CD4-positive, alpha-beta T cell (primary cell): ENCODE measurements at places on chromosomes 4 and X.

DNA sequence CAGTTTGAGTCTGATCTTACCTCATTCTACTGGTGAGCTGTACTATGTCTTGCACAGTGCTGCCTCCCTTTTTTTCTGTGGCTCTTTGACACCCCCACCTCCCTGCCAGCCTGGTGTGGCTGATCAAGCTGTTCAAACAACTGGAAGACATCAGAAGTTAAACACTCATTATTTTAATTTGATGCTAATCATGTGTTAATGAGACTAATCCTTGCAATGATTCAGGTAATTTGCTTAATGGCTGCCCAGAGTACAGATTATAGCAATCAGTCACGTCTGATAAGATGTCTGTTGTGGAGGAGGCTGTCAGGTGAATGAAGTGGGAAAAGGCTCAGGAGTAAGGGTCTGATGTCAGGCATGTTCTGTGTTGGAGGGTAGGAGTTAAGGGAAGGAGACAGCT, 87.4 kb upstream of the GK2 start:
- no peak for DNase-seq

DNA sequence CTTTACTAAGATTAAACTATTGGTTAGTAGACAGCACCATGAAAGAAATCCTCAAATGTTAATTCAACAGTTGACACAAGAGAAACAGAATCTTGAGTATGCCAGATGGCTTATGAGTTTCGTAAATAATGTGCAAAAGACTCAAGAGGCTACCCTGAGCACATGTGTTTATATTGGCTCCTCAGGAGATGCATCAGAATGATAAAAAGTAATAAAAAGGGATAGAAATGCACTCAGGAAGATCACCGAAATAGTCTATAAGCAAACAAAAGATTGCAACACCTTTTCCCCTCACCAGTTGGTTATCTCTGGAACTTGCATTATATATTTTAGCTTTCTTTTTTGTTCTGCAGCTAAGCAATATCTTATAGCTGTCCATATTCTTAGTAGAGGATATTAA, 84.4 kb downstream of the SCFD2 start:
- DNase-seq, result no peak

DNA sequence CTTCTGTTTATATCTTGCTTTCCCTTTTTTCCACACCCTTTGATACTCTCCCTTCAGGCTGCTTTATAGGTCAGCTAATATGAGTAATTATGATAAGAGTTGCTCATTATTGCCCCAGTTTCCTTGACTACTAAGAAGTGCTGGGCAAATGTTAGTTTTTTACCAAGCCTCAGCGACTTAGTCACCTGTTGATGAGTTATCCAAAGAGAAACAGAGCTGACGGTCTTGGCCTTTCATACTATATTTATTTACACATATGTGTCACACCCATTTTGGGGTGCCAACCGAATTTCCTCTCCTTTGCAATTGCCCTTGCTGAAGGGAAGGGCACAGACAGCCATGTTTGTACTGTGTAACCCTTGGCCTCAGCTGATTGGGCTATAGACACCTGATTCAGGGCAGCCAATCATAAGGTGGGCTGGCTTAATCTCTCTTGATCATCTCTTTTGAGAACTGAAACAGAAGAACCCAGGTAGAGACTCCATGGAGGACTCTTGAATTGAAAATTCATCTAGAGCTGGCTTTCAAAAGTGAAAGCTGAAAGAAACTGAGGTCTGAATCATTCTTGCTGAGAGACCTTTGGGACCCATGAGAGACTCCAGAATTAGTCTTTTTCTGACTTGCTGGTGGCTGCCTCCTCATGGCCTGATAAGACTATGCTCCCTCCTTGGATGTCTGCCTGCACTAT, 111.7 kb upstream of the RPS6KA3 start:
- no peak for DNase-seq

GRCh38 chr4:153271820-153272219, 67.6 kb downstream of the TRIM2 start:
- no peak for DNase-seq

- no peak for DNase-seq
Observed at GRCh38 chrX:82412858-82413257, 1095.2 kb upstream of the POU3F4 start.

- DNase-seq, result no peak
Observed at GRCh38 chrX:130083107-130083490, 27.2 kb downstream of the ELF4 start.

DNA sequence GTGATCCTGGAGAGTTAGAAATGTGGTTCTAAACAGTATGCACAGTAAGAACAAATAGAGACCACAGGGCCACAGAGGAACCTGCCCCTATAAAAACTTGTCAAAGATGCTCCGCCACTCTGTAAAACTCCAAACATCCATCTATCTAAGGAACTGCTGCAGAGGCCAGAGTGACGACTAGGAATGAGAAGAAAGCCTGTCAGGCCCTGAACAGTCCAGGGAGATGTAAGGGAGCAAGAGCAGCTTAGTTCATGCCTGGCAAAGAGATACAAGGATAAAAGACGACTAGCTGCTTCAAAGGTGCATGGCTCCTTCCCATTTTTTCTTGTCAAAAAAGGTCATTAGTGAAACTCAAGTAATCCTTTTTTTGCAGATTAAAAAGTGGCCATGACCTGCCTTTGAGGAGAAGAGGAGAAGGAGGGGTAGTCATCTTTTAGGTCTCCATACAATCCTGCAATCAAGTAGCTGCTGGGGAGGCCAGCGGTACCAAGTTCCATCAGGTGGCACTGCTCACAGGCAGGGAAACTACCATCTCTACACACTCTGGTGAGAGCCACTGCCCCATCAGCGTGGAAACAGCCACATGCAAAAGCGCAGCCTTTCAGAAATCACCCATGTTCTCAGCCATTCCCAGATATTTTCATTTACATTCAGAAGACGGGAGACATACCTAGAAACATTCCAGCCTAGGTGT, 162.1 kb downstream of the TSPAN5 start:
- no peak for DNase-seq

- no peak for DNase-seq
Observed at GRCh38 chr4:168374772-168375523, 56.4 kb upstream of the DDX60 start.

GRCh38 chrX:80751456-80751855, 58.2 kb downstream of the BRWD3 start:
- DNase-seq, result no peak

DNA sequence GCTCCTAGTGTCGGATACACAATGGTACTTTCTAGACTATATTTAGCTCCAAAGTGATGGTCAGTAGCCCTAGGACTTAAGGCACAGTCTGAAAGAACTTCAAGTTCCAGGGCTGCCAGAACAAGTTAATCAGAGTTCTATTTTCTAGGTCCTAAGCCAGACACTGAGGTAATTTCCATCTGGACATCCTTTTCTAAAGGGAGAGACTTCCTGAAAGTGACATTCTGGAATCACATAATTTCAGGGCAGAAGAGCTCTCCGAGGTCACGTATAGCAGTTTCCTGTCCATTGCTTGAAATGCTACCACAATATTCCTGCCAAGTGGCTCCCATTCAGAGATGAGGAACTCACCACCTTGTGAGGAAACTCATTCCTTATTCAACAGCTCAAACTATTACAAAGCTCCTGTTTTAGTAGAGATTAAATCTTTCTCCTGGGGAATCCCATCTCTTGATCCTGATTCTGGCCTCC, 117.9 kb downstream of the COL25A1 start:
- DNase-seq, result no peak
